Smooth muscle cell of trachea (primary cell): ENCODE measurements at places on chromosomes 5 and 9. TPM values are rescaled to one million over a fixed set of nuclear protein-coding genes. Genes with fewer than 3 reads are reported as not detected.

The CYFIP2 gene
- total RNA-seq, result 4.2 and 28.1 TPM in 2 replicates

The PLPP7 gene
- total RNA-seq, result 9.3 and 13.2 TPM in 2 replicates

The PRRT1B gene
- total RNA-seq, result not detected in 2 replicates

The UAP1L1 gene
- total RNA-seq, result 31.3 and 34.7 TPM in 2 replicates

The RANBP17 gene
- 0.83 and 6.8 TPM in 2 replicates for total RNA-seq

The MYMK gene
- not detected in 2 replicates for total RNA-seq

The INSL6 gene
- total RNA-seq, result not detected in 2 replicates

The RAB3C gene
- not detected in 2 replicates for total RNA-seq

The PIP5KL1 gene
- 3.3 and 6.1 TPM in 2 replicates for total RNA-seq

The PCDHGA11 gene
- 23.0 and 26.9 TPM in 2 replicates for total RNA-seq

The CCDC152 gene
- 5.8 and 8.0 TPM in 2 replicates for total RNA-seq

The LMX1B gene
- total RNA-seq, result not detected in 2 replicates

The P4HA2 gene
- total RNA-seq, result 225 and 590 TPM in 2 replicates

The OR1J2 gene
- not detected in 2 replicates for total RNA-seq

The SPATA31E1 gene
- total RNA-seq, result not detected in 2 replicates

The CARTPT gene
- not detected in 2 replicates for total RNA-seq

The LRRC19 gene
- total RNA-seq, result not detected in 2 replicates

The SLC6A7 gene
- not detected in 2 replicates for total RNA-seq

The PCDHGA9 gene
- total RNA-seq, result 7.4 and 8.0 TPM in 2 replicates

The EPB41L4B gene
- total RNA-seq, result 0.15 and 0.66 TPM in 2 replicates

The PCDHB14 gene
- 0.15 and 1.2 TPM in 2 replicates for total RNA-seq

The RBM27 gene
- total RNA-seq, result 20.8 and 27.8 TPM in 2 replicates

The CCDC192 gene
- not detected in 2 replicates for total RNA-seq

The SNX30 gene
- 17.6 and 24.8 TPM in 2 replicates for total RNA-seq

The TMC1 gene
- 1.3 TPM in 1 of 2 replicates, not detected in the other for total RNA-seq

The POU5F2 gene
- total RNA-seq, result 0.99 and 1.9 TPM in 2 replicates

The PTGES gene
- 9.5 and 84.5 TPM in 2 replicates for total RNA-seq

The CYLC2 gene
- not detected in 2 replicates for total RNA-seq

The PLCXD3 gene
- under 0.01 and 0.58 TPM in 2 replicates for total RNA-seq

The CDKN2A gene
- 32.0 and 39.5 TPM in 2 replicates for total RNA-seq

The FAM120AOS gene
- 37.4 and 43.5 TPM in 2 replicates for total RNA-seq

The SHOC1 gene
- under 0.01 and 0.17 TPM in 2 replicates for total RNA-seq

The GFPT2 gene
- 44.7 and 67.6 TPM in 2 replicates for total RNA-seq

The LCN10 gene
- total RNA-seq, result not detected in 2 replicates

The PCDHA9 gene
- under 0.01 TPM in 2 replicates for total RNA-seq

The MELK gene
- total RNA-seq, result 5.3 and 35.3 TPM in 2 replicates
